Posterior vena cava (tissue), 2 donors: ENCODE measurements at places on chromosomes 7 and 10.

- no peak for DNase-seq
Observed at GRCh38 chr10:129531195-129531968, 64.3 kb downstream of the MGMT start.

DNA sequence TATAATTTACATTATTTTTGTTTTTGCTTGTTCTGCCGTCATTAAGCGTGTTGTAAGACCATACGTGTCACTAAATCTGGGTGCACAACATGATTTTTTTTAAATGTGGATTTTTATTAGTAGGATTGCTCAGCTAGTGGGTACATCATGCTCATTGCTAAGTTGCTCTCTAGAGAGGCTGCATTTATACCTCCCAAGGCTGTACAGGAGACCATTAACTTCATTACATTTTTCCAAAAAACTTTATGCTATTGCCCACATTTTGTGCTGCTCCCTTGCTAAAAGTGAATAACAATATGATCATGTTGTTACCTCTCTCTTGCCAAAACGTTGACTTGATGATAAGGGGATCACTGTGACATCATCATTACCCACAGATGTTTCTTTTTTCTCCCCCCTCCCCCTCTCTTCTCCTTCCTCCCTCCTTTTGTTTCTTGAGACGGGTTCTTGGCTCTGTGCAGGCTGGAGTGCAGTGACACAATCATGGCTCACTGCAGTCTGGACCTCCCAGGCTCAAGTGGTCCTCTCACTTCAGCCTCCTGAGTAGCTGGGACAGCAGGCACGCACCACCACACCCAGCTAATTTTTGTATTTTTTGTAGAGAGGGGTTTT, 65.1 kb downstream of the BMPR1A start:
- DNase-seq, result no peak

GRCh38 chr10:102473445-102474331, 22.3 kb upstream of the C10orf95 start:
- DNase-seq, result no peak

GRCh38 chr10:132459301-132460003, 62.5 kb downstream of the PWWP2B start:
- DNase-seq, result no peak

GRCh38 chr10:101536800-101537199, 51.3 kb downstream of the POLL start:
- no peak for DNase-seq

GRCh38 chr7:22653951-22654350, 73.0 kb upstream of the IL6 start:
- DNase-seq, result no peak

DNA sequence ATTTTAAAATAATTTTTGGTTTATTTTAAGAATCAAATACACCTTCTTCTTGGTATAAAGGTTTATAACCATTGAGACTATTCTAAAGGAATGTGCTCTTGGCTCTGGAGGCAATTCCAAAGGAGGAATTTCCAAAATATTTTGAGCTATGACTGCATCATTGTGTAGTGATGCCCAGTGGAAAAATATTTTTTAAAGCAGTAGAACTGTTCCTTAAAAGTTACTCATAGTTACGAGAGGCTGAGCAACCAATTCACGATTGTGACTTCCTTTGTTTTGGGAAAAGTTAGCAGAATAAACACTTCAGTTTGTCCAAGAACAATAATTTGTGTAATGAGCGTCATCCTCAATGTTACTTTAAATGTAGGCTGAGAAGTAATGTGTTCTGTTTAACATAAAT, 233.6 kb downstream of the BAMBI start:
- DNase-seq, result no peak

DNA sequence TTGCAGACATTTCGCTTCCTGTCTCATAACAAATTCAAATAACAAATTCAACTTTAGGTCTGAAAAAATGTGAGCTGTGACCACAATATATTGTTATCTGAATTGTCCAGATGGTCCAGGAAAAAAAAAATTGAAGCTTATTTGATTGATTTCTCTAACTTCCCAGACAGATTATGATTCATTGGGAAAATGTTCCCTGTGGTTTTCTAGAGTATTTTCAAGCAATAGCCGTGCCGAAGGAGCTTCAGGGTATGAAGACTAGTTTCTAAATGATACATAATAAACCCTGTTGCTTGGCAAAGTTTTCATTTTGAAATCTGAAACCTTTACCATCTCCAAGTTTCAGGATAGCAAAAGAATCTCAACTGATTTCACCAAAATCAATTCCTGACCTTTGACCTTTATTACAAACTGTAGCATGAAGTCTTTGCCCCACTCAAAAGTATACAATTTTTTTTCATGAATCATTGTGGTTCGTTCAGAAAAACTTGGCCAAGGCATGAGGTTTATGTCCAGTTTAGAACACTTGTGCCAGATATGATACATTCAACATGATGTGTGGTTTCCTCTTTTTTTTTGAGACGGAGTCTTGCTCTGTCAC, 109.9 kb downstream of the JCAD start:
- DNase-seq, result no peak

- DNase-seq, result no peak
Observed at GRCh38 chr7:130648580-130648979, 20.0 kb downstream of the COPG2 start.

DNA sequence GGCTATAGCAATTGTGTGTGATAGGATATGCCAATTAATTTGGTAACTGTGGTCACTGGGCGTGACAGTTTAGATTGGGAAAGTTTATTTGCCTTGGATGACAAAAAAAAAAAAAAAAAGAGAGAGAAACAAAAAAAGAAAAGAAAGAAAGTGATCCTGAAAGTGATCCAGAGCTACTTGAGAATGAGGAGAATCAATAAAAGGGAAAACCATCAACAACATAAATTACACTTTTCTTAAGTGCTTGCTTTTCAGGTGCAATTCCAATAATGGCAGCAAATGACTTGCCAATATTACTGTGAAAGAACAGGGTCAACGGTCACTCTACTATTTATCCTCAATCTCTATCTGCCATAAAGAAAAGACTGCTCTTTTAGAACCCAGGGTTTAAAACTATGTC, 191.8 kb upstream of the SEMA3C start:
- DNase-seq, result no peak

GRCh38 chr10:30587522-30588031, 42.0 kb downstream of the LYZL2 start:
- DNase-seq, result peak; percentile 76

- DNase-seq, result no peak
Observed at GRCh38 chr7:104929921-104930320, 84.1 kb upstream of the KMT2E start.

DNA sequence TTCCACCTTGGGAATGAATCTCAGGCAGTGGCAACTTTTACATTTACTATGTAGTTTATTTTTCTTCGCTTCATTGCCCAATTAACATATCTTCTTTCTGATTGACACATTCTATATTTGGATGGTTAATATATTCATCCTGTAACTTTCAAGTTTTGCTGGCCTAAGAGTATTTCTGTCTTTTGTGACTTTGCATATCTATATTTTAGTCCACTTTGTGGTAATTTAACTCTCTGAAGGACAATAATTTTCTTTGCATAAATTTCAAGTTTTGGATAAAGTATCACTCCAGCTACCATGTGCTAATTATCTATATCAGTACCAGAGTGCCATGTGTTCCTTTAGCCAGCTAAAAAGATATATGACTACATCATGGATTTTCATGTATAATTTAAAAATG, 151.5 kb upstream of the KAT6B start:
- DNase-seq, result no peak

DNA sequence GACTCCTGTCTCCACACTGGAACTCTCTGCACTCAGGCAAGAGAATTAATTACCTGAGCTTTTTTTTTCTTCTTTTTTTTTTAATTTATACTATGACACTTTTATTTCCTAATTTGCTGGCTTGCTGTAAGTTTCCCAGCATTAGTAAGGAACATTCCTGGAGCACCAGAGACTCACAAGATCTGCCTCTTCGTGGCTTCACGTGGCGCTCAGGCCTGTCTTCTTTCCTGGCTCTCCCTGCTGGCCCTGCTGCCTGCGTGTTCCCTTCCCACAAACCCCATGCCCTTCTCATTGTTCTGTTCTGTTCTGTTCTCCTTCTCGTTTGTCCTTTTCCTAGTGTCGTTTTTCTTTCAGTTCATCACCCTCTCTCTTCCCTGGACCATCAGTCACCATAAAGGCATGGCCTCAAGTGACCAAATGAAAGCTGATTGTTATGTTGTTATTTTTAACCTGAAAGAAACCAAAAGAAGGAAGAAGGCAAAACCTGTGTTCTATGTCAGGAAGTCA, 591.6 kb upstream of the PFKP start:
- no peak for DNase-seq

- DNase-seq, result no peak
Observed at GRCh38 chr10:118986815-118987790, 42.4 kb upstream of the NANOS1 start.

- no peak for DNase-seq
Observed at GRCh38 chr10:132450825-132451505, 54.0 kb downstream of the PWWP2B start.

GRCh38 chr10:116073001-116073400, 200.0 kb downstream of the GFRA1 start:
- no peak for DNase-seq

- no peak for DNase-seq
Observed at GRCh38 chr7:2520131-2520760, 672 bp downstream of the LFNG start.

GRCh38 chr7:2102375-2102723, 130.4 kb downstream of the MAD1L1 start:
- DNase-seq, result no peak

GRCh38 chr7:36160313-36160712, 7.3 kb downstream of the EEPD1 start:
- DNase-seq, result no peak

DNA sequence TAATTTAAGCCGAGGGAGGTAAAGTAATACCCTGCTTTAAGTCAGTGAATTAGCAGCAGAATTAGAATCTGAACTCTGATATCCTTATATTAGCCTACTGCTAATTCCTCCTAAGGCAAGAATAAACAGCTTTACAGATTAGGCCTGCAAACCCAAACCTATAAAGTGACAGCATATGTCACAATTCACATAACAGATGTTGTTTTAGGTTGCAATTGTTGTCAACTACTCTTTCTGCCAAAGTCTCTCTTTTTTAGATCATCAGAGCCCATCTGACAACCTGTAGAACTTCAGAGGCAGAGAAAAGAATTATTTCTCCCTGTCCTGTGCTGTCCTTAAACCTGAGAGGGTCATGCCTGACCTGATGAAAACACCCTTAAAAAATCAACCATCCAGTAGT, 167.2 kb downstream of the PRKG1 start:
- DNase-seq, result no peak

GRCh38 chr7:38154278-38154677, 23.8 kb upstream of the STARD3NL start:
- DNase-seq, result no peak

GRCh38 chr7:6056616-6057015, 25.4 kb downstream of the ANKRD61 start:
- no peak for DNase-seq
